CD4-positive, alpha-beta T cell treated with Interleukin-21 for 1 hour (primary cell): ENCODE measurements at places on chromosomes 2 and 18.

DNA sequence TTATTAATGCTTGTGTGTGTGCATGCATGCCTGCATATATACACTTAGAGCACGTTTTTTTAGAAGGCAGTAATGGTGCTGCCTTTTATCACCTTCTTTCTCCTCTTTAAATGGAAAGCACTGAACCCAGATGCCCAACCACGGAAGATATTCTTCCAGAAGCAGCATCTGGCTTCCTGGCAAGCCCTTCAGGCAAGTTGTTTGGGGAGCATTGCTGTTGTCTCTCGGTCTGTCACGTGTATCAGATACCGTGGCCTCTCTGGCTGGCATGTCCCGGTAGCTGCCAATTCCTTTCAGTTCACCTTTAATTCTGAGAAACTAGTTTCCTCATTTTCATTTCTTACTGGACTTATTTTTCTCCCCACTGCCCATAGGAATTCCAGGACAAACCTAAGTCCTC, 587.8 kb downstream of the ARHGAP15 start:
- DNase-seq = no peak

- DNase-seq = no peak
Measured at GRCh38 chr2:595141-595815, 81.9 kb downstream of the TMEM18 start.

DNA sequence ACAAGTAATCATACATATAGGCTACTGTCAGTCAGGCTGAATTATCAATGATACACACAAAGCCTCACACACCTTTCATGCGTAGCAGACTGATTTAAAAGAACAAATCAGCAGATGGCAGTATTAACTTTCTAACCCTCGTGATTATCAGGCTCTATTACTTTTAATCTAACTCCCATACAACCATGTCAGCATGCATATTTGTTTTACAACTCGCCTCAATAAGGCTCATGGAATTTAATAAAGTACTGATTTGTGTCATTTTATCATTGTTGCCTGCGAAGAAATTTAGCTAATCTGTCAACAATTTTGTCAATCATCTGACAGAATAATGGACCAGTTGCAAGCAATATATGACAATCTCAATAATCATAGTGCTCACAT, 82.8 kb downstream of the SLC25A12 start:
- peak; percentile 25 for DNase-seq

- no peak for DNase-seq
Measured at GRCh38 chr18:45202061-45202460, 413.2 kb upstream of the SLC14A2 start.

DNA sequence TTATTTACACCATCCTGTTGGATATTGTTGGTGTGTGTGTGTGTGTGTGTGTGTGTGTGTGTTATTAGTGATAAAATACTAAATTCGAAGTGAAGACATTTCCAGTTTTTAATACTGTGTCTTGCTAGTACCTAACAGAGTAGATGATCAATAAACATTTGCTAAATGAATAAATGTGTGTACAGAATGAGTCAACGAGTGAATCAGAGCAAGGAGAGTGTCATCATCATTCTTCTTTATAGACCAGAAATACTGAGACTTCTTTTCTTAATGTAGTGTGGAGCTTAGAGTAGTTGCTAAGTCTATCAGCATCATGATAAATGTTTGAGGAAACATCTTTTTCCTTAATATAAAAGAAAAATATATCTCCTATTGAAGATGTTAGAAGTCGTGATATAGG, 169.7 kb upstream of the SATB2 start:
- DNase-seq = no peak

- DNase-seq = no peak
Measured at GRCh38 chr2:83081826-83082690, 1377.0 kb downstream of the SUCLG1 start.

DNA sequence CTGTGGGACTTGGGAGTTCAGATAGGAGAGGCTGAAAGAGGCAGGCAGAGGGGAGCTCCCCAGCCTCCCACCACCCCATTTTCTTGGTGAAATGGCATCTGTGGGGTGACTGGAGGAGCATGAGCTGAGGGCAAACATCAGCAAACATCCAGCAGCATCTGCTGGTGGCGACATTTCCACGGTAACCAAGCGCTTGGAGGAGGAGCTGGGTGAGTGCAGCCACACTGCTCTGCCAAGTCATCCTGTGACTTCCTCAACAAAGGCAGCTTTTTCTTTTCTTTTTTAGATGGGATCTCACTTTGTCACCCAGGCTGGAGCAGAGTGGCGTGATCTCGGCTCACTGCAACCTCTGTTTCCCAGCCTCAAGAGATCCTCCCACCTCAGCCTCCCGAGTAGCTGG, 5.6 kb downstream of the TXNL4A start:
- no peak for DNase-seq

GRCh38 chr2:215668378-215668775, 232.5 kb upstream of the FN1 start:
- no peak for DNase-seq

DNA sequence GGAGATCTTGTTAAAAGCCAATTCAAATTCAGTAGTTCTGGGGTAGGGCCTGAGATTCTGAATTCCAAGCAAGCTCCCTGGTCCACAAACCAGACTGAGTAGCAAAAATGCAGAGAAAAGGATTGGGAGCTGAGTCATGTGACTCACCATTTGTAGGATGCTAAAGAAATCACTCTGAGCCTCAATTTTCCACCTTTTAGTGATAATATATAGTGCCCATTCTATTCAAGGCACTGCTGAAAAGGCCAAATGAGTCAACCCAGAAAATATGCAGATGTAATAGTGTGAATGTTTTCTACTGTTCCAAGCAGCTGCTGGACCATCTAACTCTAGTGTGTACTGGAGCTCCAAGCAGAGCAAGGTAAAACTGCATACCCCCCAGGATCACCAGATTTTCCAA, 47.2 kb downstream of the SLC14A2 start:
- DNase-seq = no peak

GRCh38 chr2:120870467-120870788, 134.8 kb downstream of the GLI2 start:
- no peak for DNase-seq

DNA sequence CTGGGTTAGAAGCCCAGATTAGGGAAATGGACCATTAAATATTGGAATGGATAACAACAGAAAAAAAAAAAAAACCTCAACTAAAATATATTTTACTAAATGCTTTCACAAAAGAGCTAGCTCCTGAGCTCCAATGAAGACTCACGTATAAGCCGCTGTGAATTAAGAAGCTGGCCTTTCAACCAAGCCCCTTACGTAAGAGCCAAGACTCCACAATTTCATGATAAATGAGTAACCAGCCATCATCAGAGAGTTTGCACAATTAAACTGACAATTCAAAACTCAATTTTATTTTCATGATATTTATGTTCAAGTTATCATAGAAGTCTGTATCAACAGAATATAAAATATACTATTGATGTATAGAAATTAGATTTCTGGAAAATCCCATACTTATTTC, 70.7 kb upstream of the HNRNPA3 start:
- no peak for DNase-seq

- no peak for DNase-seq
Measured at GRCh38 chr18:23126376-23127056, 8.8 kb upstream of the CABLES1 start.

DNA sequence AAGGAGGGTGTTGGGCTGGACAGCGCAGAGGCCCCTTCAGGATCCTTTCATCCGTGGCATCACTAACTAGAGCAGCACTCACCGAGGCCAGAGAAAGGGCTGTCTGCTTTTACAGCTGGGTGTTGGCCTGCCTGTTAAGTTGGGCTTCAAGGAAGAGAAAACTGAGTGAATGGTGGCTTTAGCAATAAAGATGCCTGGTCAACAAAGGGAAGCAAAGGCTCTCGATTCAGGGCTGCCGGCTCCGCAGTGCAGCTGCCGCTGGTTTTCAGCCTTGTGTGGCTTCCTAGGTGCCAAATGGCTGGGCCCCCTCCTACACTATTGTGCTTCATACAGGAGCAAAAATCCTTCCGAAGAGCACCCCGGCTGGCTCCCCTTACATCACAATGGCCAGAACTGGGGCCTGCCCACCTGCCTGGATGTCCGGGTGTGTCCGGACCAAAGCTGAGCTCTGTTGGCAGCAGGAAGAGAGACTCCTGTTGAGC, 61.0 kb upstream of the GPR45 start:
- DNase-seq = no peak

DNA sequence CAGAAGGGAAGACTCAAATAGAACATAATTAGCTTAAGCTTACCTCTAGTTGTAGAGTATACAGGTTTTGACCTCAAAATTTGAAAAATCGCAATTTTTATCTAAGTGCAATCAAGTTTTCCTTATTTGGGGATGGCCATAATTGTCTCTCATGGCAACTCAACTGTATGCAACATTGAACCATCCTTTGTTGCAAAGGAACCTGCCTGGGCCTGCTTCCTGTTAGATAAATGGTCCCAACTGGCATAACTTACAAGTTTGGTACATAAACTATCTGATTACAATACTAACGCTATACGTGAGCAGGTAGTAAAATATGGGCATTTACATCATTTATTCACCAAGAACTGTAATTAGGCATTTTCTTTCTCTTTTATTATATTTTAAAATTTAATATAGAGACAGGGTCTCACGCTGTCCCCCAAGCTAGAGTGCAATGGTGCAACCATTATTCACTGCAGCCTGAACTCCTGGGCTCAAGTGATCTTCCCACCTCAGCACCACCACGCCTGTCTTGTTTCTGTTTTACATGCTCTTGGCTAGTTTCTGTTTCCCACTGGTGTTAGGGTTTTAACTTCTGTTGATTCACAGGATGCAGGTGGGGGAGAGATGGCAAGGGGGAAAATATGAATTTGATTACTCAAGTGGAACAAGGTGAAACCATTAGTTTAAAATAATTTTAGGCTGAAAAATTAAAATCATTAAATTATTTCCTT, 55.3 kb upstream of the B3GNT2 start:
- no peak for DNase-seq

DNA sequence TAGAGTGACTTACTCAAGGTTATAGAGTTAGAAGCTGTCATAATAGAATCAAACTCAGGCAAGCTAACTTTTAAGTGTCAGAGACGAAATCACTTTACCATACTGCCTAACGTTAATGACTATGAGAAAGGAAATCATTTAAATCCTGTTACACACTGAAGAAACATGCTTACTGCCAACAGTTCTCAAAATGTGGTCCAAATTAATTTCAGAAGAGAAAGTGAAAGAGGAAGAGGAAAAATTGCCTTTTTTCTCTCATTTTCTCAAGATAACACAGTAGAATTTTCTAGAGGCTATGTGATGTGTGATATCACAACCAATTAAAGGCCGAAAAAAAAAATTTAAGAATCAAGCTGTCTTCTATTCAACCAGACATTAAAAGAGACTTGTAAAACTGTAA, 1362.7 kb upstream of the CHAC2 start:
- no peak for DNase-seq

- no peak for DNase-seq
Measured at GRCh38 chr18:44392933-44393332, 287.8 kb upstream of the SETBP1 start.

DNA sequence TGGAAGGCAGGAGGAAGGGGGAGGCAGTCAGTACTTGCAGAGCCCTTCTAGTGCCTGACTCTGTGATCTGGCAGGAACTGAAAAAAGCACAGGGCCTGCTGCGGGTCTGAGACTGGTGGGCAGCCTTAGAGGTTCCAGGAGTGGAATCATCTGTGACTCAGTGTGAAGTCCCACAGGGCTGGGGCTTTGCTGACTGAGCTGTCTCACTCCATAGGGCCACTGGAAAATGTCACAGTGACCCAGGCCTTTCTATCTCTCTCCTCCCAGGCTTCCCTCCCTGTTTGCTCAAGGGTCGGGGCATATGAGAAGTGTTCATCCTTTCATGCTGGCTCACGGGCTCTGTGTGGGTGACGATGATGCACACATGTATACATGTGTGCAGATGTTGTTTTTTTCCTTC, 47.1 kb upstream of the ZFP36L2 start:
- no peak for DNase-seq

GRCh38 chr2:137938204-137938603, 26.1 kb upstream of the HNMT start:
- DNase-seq = no peak

- DNase-seq = peak; percentile 4
Measured at GRCh38 chr18:30971338-30971956, 71.1 kb downstream of the DSC3 start.

DNA sequence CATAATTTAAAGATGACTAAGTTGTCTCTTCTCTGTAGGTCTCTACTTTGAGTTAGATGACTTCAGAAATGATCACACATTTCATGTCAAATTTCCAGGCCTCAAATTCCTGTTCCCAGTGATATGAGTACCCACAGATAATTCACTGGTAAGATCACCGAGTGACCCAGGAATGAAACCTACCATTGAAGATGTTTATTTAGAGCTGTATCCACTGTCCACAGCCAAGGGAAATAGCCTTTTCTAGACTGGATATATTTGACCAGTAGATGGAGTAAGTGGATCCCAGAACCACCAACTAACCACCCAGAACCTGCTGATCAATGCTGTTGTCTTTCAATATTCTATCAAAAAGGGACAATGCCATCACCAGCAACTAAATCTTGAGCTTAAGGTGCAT, 238.8 kb downstream of the SLC8A1 start:
- no peak for DNase-seq

- DNase-seq = no peak
Measured at GRCh38 chr2:58131191-58132011, 84.8 kb downstream of the VRK2 start.

DNA sequence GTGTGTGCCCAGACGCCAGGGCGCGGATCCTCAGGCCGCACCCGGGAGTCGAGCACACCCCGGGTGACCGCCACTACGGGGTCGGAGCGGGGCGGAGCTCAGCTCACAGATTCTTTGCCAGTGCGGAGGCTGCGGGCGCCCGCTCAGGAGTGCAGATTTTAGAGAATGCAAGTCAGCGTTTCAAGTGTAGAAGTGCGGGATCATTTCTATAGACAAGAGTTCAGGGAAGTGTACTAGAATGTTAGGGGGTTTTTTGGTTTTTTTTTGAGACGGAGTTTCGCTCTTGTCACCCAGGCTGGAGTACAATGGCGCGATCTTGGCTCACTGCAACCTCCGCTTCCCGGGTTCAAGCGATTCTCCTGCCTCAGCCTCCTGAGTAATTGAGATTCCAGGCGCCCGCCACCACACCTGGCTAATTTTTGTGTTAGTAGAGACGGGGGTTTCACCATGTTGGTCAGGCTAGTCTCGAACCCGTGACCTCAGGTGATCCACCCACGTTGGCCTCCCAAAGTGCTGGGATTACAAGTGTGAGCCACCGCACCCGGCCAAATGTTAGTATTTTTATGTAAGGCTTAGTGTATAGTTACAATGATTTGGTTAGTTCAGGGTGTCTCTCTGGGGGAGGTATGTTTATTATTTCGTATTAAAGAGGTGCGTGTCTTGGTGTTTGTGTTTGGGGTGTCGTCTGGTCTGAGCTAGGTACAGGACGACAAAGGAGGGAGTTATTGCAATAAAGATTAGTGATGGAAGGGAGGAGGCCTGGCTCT, 619 bp upstream of the FAM168B start:
- no peak for DNase-seq

DNA sequence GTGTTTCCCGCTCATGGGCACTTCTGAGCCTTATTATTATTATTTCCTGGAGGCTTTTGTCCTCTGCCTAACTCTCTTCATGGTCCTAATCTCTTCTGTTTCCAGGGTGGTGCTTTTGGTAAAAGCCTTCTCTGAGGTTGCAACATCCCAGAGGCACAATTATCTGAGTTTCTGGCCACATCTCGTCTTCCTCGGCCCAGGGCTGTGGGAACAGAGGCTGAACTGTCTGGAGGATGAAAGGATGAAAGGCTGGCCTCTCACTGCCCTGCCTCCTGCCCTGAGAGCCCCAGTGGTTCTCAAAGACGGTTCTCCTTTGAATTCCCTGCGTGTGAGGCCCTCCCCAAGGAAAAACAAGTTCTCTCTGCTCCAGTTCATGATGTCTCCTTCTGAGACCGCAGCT, 13.8 kb downstream of the GYPC start:
- DNase-seq = no peak

- DNase-seq = no peak
Measured at GRCh38 chr2:71884303-71885042, 263.2 kb downstream of the CYP26B1 start.
